Stimulated activated CD4-positive, alpha-beta T cell treated with anti-CD3 and anti-CD28 coated beads, Interleukin-1b, Interleukin-23, amount 100 ng/mL, for 1 hour (primary cell): ENCODE measurements at places on chromosomes 6 and 20.

- DNase-seq, result no peak
These were observed 35.2 kb downstream of the HFE start for GRCh38 chr6:26122402-26122792.

DNA sequence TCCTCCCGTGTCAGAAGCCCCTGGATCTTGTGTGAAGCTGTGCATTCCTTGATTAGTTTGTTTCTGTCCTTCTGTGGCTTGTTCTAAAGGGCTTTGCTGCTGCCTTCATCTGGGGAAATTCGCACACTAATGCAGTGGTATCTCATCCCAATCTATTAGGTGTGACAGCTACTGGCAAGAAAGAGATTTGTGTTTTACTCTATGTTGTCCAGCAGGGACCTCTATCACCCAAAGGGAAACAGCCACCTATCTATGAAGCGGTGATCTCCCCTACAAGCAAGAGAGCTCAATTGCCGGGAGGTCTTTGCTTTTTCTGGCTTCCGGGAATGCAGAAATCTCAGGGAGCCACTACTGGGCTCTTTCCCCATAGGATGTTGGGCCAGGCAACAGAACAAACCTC lies 151.8 kb downstream of the NRN1 start:
- DNase-seq, result no peak

DNA sequence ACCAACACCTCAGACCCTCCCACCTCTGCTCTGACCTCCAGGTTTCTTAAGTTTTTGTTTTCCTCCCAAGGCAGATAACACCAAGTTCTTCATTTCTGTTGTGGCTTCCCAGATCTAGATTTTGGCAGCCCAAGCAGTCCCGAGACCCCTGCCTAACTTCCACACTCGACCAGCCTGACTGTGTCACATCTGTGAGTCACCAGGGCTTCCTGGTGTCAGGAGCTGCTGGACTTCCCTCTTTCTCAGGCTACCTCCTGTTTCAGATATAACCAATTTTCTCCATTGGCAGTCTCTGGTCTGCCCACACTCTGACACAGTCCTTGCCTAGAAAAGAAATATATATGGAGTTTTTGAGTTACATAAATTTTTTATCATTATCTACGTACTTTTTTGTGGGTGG lies 46.1 kb upstream of the CCN6 start:
- no peak for DNase-seq

- DNase-seq, result no peak
These were observed 95.8 kb downstream of the BANF2 start for GRCh38 chr20:17795501-17796071.

GRCh38 chr20:2750491-2751251 lies 49.8 kb downstream of the CPXM1 start:
- no peak for DNase-seq

DNA sequence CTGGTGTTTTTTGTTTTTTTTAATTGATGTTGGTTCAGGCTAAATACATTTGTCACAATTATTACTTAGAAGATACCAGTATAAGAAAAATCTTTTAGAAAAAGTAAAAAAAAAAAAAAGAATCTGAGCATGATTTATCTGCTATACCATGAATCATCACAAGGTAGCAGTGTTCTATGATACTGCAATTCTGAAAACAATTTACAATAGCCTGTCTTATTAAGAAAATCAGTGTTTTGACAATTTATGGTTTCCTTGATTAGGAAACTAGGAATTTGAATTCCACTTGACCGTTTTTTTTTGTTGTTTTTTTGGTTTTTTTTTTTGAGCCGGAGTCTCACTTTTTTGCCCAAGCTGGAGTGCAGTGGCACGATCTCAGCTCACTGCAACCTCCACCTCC lies 9.3 kb upstream of the MAK start:
- DNase-seq, result no peak

- DNase-seq, result no peak
These were observed 208.4 kb downstream of the ADGRG6 start for GRCh38 chr6:142510211-142510610.

DNA sequence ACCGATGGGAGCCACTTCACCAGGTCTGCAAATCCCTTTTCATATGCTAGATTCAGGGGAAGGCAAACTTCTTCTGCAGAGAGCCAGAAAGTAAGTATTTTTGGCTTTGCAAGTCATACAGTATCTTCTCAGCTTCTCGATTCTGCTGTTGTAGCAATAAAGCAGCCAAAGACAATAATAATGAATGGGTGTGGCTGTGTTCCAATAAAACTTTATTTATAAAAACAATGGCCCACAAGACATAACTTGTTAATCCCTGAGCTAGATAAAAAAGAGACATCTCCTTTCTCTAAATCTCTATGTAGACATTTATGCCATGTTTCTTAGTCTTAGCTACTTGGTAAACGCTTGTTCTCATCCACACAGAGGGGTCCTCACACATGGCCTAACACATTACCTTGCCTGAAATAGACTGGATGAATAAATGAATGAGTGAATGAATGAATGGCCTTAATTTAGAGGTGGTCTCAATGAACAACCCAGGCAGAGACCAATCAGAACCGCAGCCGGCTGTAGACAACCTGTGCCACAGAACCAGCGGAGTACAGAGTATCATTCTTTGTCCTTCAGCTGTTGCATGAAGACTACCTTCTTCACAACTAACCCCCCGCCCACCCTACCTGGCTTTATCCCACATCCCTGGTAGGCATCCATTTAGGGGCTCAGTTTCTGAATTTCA lies 13.5 kb upstream of the PREX1 start:
- DNase-seq, result no peak

- no peak for DNase-seq
These were observed 26.5 kb downstream of the BCL2L1 start for GRCh38 chr20:31695849-31696804.

- no peak for DNase-seq
These were observed 867 bp downstream of the NPBWR2 start for GRCh38 chr20:64106435-64106961.

DNA sequence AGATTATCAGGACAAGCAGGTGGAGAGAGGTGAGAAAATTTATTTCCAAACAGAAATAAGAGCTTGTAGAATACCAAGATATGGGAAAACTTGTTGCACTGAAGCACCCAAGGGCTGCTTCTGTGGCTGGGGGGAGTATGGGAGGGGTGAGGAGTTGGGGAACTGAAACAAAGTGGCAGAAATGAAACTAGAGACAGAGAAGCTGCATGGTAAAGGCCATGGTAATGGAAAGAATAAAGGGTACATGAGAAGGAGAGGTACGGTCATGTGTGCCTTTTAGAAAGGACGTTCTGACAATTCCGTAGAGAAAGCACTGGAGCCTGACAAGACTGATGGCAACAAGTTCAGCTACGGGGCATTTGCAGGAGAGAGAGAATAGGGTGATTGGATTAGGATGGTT lies 51.6 kb upstream of the RIN2 start:
- DNase-seq, result no peak

DNA sequence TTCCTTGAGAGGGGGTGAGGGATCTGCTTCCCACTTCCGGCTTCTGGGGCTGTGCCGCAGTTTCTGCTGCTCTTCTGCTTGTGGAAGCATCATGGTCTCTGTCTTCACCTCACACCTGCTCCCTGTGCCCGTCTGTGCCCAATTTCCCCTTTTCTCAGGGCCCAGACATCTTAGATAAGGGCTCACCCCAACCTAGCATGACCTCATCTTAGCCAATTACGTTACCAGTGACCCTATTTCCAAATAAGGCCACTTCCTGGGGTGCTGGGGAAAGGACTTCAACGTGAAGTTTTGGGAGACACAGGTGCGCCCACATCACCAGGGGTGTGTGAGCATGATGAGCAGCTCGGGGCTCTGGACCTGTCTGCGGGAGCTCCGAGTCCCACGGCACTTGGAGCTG lies 20.7 kb upstream of the RBBP8NL start:
- DNase-seq, result no peak

GRCh38 chr6:111971181-111971841 lies 82.6 kb upstream of the CCN6 start:
- no peak for DNase-seq

GRCh38 chr6:13548500-13549210 lies 25.7 kb upstream of the SIRT5 start:
- no peak for DNase-seq

DNA sequence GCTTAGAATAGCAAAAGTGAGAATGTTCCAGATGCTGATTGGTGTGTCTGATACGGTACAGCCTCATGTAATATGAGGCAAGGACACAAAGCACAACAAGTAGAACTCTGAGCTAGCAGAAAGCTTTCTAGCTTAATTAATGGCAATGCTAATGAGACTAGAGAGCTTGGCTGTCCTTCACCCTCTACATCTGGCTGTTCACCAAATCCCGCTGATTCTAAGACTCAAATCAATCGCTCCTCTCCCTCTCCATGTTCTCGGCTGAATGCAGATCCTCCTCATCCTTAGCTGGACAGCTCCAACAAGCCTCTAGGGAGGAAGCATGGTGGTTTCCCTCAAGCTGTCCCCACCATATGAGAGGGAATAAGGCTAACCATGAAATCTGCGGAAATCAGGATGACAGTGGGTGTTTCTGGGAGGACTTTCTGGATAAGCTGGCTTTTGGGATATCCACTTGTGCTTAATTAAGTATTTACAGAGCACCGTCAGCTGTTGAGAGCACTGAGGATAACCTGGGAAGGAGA lies 128.9 kb downstream of the FOXC1 start:
- DNase-seq, result no peak

GRCh38 chr20:57622579-57623381 lies 2.6 kb upstream of the ZBP1 start:
- peak; percentile 52 for DNase-seq

DNA sequence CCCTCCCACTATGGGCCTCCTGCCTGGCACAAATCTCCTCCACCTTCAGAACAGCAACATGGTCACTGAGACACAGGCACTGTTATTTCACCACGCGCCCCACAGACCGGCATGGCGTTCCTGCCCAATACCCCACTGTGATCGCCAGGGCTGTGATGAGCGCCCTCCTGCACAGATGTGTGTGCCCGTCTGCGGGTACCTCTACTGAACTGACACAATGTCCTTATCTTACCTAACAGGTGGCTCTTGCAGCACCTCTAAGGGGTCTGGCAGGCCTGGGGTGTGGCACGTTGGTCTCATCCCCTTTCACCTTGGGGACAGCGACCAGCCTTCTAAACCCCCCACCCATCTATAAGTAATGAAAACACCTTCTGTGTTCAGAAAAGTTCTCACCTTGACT lies 64.2 kb downstream of the STAU1 start:
- no peak for DNase-seq

DNA sequence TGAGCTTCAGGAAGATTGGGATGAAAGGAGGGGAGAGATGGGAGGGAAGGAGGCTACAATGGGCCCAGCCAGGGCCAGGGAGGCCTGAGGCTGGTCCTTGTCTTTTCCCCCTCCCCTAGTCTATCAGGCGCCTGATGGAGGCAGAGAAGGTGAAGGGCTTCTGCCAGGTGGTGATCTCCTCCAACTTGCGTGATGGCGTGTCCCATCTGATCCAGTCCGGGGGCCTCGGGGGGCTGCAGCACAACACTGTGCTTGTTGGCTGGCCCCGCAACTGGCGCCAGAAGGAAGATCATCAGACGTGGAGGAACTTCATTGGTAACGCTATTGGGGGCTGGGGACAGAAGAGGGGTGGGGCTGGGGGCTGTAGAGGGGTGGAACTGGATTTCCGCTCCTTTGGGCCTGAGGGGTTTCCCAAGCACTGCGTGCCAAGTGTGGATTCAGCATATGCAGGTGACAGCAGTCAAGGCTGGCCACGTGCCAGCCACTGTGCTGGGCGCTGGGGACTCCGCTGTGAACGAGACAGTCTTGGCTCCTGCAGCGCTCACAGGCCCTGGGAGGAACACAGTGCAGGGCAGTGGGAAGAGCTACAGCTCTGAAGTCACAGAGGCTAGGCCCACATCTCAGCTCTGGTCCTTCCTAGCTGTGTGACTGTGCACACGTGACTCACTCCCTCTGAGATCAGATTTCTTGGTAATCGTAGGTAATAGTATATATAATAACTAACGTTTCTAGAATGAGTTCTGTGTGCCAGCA lies 22.7 kb downstream of the SLC12A5 start:
- no peak for DNase-seq

GRCh38 chr20:50338479-50339391 lies 148.1 kb downstream of the CEBPB start:
- DNase-seq, result no peak

DNA sequence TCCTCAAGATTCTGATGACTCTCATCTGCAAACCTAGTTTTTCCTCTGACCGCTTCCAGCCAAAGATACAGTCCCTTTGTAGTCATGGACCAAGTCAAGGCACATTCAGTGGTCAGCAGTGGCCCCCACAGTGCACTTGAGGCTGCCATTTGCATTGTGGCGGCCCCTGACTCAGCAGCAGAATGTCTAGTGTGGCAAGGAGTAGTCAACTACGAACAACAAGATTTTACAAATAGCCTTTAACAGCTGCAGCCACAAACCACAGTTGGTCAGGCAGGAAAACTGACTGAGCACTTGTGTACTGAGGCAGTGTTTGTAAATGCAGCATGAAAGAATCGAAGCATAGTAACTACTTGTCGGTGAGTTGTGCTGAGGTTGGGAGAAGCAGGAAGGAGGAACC lies 49.6 kb downstream of the SLC2A12 start:
- no peak for DNase-seq

DNA sequence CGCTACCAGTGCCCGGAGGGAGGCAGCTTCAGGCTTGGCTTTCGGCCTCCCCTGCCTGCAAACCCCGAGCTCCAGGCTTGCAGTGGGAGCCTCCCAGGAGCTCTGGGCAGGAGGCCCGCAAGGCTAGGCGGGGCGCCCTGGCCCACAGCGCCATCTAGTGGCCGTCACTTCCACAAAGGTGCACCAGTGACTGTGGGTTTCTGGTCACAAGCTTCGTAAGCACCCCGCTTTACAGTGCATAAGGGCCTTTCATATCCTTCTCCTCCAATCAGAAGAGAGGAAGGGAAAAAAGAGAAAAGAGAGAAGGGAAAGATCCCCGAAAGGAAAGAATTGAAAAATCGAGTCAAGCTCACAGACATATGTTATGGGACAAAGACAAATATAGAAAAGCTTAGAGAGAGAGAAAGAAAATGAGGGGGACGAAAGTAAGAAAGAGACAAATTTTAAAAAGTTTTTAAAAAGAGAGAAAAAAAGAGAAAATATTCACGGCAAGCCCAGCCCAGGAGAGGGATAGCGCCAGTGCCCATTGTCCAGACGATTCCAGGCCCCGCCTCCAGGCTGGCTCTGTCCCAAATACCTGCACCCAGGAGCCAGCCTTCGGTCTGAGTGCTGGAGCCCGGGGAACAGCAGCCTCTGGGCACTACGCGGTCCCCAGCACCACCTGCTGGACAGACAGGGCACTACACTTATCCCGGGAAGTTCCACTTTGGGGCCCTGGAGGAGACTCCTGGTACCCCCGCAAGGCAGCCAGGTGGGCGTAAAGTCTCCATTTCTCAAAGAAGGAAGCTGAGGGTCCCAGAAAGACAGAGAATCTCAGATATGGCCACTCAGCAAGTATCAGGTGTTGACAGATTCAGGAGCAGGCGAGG lies 207.1 kb downstream of the PREX1 start:
- peak; percentile 29 for DNase-seq

- no peak for DNase-seq
These were observed at the start of gene ZBTB46 for GRCh38 chr20:63830841-63831588. TSS of gene ZBTB46 (minus strand) at chr20:63831264. CDS start at chr20:63790757, 40,507 bp downstream.

- DNase-seq, result no peak
These were observed 6.0 kb downstream of the APMAP start for GRCh38 chr20:24986436-24987015.

GRCh38 chr6:116485559-116486184 lies 24.5 kb downstream of the CALHM6 start:
- DNase-seq, result no peak
